Peyer's patch (tissue), 4 donors: ENCODE measurements at places on chromosomes 4 and X. TPM values are rescaled to one million over a fixed set of nuclear protein-coding genes. Genes with fewer than 3 reads are reported as not detected.

The PRSS12 gene
- 53.4 TPM for total RNA-seq

The ENOPH1 gene
- 17.3 TPM for total RNA-seq

The ATP1B4 gene
- not detected for total RNA-seq

The GUCY2F gene
- total RNA-seq, result not detected

The PCSK1N gene
- total RNA-seq, result 19.0 TPM
